ENCODE measurements at places on chromosomes 7 and 10.

DNA sequence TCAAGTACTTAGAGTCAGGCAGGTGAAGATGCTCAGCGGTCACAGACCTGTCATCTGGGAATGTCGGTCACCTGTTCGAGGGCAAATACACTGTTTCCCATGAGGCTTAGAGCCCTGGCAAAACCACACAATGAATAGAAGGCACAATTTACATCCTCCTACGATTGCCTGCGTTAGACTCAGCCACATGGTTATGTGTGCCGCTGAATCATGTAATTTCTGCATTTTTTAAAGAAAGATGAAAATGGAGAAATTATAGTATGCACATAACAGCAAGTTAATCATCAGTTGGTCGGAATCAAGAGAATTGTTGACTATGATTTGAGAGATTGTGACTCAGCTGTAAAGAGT lies 158.2 kb downstream of the ADARB2 start:
- no peak for DNase-seq

DNA sequence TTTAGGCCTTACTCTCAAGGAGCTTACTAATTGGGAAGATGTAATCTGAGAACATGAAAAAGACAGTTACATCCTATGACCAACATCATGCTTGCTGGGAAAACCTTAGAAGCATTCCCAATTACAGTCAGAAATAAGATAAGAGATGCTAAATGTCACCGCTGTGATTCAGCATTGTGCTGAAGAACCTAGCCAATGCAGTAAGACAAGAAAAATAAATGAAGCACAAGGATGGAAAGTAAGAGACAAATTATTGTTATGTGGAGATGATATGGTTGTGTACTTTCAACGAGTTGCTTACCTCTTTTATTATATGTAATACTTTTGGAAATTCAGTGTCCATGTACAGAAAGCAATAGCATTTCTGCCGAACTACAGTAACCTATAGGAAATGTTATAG lies 104.8 kb downstream of the RBM20 start:
- no peak for DNase-seq

DNA sequence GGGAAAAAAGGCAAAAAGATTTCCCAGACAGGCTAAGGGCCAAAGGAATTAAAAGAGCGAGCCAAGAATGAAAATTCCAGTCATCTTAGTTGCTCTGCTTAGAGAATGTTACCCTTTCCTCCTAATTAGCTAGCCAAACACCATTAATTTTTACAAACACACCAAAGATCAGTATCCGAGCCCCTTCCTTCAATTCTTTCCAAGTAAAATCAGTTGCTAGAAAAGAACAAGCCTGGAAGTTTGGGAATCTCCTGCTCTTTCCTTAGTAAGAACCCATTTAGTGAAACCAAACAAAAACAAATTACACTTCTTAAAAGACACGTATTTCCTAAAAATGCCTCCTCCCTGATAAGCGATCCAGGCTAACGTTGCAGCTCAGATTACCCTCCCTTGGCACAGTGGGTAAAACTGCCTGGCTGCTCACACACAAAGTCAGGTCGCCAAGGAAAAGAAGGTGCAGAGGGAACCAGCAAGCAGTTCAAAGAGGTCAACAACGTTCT lies 57.1 kb upstream of the ABLIM1 start:
- no peak for DNase-seq

- no peak for DNase-seq
Observed at GRCh38 chr7:130281260-130281659, 11.7 kb upstream of the CPA4 start.

GRCh38 chr10:100653238-100653956 lies 92.0 kb upstream of the PAX2 start:
- DNase-seq, result no peak

Data from occipital lobe (tissue), 3 donors.